SJSA1 (cell line): ENCODE measurements at places on chromosomes 5 and 9. TPM values are rescaled to one million over a fixed set of nuclear protein-coding genes. Genes with fewer than 3 reads are reported as not detected.
A peak's percentile ranks its signal among the peaks of the same experiment; 100 is the strongest.

DNA sequence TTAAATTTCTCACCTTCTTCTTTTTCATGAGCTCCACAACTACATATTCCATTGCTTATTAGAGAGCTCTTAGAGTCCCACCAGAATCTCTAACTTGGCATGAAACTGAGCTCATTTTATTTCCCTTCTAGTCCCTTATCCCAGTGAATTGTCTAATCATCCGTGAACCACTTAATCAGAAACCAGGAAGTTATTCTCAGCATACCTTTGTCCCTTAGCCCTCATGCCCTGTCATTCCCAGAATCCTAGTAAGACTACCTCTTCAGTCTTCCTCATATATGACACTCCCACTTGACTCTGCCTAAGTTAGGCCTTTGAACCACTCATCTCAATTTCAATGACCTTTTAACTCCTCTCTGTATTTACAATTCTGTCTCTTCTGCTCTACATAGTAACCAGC, 93.0 kb upstream of the PAPPA start:
- no peak for DNase-seq

DNA sequence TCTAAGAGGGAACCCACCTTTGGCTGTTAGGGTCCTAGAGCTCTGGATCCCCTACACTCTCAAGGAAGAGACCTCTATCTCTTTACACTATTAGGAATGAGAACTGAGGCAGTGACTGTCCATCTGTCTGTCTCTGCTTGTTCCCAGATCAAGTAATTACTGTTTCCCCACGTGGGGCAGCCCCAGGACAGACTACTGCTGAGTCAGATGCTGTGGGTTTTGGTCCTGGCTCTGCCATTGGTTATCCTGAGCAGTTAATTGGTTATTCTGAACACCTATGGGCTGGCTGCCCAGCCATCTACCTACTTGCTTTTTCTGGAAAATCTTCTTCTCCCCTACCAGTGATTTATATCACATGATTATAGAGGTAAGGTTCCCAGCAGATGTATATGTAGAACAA, 33.3 kb downstream of the FBXO10 start:
- DNase-seq = no peak

DNA sequence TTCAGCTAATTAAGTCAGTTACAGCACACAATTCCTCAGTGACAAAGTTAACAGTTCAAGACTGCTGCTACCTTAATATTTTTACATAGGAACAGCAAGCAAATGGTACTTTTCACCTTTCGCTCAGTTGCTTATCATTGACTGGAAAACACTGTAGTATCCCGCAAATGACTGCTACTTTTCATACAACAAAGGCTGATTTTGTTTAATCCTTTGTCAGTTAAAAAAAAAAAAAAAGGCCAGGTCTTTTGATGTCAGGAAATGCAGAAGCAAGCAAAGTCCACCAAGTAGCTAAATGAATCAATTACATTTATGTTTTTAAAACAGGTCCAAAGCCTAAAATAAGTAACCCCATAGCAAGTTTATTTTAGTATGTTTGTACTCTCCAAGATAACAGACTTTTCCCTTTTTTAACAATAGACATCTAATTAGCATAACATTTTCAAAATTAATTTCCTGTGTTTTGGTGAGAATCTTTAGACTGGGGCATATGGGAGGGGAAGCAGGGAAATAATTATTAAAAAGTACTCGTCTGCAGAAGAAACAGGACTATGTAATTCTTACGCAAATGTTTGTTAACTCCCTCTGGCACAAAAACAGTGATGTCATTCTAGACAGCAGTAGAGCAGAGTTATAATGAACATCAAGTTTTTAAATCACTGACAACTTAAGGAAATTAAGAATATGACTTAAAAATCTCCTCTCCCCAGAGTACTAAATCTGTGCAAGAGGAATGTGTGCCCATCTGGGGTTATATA, 9.6 kb downstream of the PFDN1 start:
- DNase-seq = no peak

GRCh38 chr9:10921671-10922070, 308.9 kb upstream of the PTPRD start:
- no peak for DNase-seq

DNA sequence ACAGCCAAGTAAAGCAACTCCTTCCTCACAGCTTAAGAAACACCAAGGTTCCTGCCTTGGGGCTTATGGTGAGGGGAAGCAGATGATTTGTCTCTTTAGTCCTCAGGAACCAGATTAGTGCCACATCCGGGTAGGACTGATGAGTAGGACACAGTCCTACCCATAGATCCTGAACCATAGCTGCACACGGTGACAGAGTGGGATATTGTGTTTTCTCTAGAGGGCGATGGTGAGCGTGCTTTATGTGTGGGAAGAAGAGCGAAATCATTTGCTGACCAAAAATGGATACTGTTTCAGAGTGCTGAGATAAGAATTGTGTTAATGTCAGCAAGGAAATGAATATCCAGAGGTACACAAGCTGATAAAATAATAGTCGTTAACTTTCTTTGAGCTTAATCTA, 209.0 kb upstream of the FBXL7 start:
- no peak for DNase-seq

DNA sequence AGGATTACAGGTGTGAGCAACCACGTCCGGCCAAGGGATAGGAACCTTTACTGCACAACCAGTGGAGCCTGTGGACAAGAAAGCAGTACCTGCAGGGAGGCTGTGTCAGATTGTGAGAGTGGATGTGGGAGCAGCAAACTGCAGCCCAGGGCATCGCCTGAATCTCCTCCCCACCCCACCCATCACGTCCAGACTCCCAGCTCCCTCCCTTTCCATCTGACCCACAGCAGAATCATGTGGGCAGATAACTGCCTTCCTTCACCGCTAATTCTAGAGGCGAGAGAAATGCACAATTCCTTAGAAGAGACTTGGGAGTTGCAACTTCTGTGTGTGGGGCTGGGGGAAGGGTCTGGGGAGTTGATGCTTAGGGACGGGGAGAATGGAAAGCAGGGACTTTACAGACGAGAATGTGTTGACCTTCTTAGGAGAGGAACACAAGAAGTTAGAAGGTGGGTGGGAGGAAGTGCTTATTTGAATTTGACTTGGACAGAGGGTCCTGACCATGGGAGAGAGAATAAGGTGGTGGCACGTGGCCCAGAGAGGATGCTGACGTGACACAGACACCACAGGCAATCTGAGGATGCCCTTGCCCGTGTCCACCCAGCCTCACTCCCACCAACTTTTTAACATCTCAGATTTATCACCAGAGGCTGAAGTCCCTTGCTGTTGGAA, 4.5 kb upstream of the LCP2 start:
- no peak for DNase-seq

DNA sequence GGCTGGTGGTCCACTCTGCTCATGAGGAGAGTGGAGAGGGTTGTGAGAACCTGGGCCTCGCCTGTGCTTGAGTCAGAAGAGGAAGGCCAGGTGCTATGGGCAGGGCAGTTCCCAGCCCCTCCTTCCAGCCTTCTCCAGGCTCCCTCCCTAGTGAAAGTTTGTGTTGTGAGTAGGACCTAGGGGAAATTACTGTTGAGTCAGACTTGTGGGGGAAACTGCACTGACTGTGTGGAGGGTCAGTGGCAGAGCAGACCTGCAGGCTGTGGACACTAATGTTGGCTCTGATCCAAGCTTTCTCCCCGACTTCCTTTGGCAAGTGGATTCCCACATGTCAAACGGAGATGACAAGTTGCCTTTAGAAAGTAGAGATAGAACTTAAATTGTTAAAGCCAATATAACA, 102.6 kb downstream of the ARHGAP26 start:
- peak; percentile 47 for DNase-seq

DNA sequence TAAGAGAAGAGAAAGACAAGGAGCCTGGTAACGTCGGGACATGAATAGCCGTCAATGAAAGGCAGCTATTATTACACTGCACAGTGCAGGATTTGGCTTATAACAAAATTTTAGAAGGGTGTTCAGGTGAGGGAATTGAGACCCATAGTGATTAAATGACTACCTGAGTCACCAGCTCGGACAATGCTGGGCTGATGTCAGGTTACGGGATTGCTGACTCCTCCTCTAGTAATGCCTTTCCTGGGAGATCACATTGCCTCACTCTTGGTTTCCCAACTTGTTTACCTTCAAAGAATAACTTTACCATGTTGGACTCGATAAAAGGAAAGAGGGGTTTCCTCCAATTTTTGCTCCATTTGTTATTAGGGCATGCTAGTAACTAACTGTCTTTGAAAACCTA, 132.6 kb downstream of the GHR start:
- DNase-seq = no peak

DNA sequence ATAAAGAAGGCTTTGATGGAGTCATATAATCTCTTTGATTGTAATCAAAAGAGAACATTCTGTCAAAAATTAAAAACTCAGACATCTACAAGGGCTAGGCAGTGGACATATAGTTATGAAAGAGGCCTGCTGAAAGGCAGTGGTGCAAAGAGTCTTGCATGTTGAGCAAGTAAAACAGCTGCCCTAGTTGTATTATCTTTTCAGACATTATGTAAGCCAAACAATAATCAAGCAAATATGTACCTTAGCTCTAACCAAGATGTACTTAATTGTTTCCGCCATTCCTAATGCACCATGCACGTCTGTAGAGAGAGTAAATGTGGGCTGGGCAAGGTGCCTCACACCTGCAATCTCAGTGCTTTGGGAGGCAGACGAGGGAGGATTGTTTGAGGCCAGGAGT, 14.3 kb downstream of the GAPT start:
- DNase-seq = no peak

- no peak for DNase-seq
Measured at GRCh38 chr5:57517250-57517649, 34.6 kb upstream of the ACTBL2 start.

GRCh38 chr5:72372923-72373322, 52.8 kb downstream of the PTCD2 start:
- DNase-seq = no peak

DNA sequence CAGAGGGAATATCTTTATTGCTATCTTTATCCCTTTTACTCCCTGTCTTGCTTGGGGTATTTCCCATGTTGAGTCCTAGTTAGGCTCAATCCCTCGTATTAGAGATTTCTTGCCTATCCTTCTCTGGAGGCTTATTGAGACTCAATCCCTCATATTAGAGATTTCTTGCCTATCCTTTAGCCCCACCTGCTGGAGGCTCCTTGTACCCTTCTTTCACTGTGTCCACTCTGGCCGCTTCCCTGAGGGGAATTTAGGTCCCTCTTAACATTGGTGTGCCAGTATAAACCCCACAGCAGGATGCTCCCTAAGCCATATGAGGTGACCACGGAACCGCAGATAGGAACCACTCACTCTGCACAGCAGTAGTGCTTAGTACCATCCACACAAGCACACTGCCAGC, 110.7 kb upstream of the MAMDC2 start:
- DNase-seq = no peak

DNA sequence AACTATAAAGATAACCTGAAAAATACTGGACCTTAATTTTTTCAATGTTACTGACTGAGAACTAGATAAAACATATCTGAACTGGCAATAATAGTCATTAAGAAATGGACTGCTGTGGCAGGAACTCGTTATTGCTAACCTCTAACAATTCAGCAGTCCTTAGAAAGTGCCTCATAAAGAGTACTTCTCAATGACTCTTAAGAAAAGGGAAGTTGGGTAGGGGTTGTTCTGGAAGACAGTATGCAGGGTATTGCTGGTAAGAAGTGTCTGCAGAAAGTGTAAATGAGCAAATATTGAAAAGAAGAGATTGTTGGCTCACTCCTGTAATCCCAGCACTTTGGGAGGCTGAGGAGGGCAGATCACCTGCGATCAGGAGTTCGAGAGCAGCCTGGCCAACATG, 27.9 kb downstream of the FOXD1 start:
- DNase-seq = no peak

GRCh38 chr9:92414566-92414965, 9.7 kb downstream of the OMD start:
- DNase-seq = no peak

The C8G gene
- total RNA-seq = not detected in 2 replicates

The CAVIN4 gene
- total RNA-seq = 0.38 and 0.87 TPM in 2 replicates

The FOXD4L5 gene
- not detected in 2 replicates for total RNA-seq

The PLAC8L1 gene
- not detected in 2 replicates for total RNA-seq

The RABL6 gene
- total RNA-seq = 57.5 and 97.2 TPM in 2 replicates

The FAT2 gene
- under 0.01 TPM in 1 of 2 replicates, not detected in the other for total RNA-seq

The DOCK8 gene
- total RNA-seq = not detected in 2 replicates

The LHX6 gene
- 4.6 and 6.4 TPM in 2 replicates for total RNA-seq

The GLDC gene
- total RNA-seq = 0.18 TPM in 1 of 2 replicates, not detected in the other

The CBY3 gene
- not detected in 2 replicates for total RNA-seq

The SPINK13 gene
- total RNA-seq = not detected in 2 replicates

The ENG gene
- 6.8 and 8.7 TPM in 2 replicates for total RNA-seq

The DOLK gene
- total RNA-seq = 26.6 and 31.6 TPM in 2 replicates

The SPOUT1 gene
- 13.5 and 15.3 TPM in 2 replicates for total RNA-seq

The TRIM41 gene
- total RNA-seq = 10.6 and 14.0 TPM in 2 replicates

The SEMA5A gene
- total RNA-seq = 9.1 and 15.9 TPM in 2 replicates

The ELAVL2 gene
- total RNA-seq = 0.08 TPM in 1 of 2 replicates, not detected in the other

The PAEP gene
- not detected in 2 replicates for total RNA-seq
